ENCODE measurements at places on chromosomes 4 and X.

DNA sequence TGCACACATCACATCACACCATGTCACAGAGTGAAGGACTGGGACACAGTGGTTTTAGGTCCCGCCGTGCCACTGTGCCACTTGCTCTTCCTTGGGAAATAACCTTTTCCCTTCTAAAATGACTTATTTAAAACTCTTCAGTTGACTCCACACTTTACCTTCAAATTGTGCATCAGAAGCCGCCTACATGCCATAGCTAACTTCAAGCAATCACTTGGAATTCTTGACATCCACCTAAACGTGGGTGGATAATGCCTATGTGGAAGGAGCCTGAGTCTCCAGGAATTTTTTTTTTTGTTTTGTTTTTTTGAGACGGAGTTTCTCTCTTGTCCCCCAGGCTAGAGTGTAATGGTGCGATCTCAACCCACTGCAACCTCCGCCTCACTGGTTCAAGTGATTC is 777.4 kb upstream of the TENM3 start:
- no peak for DNase-seq

- DNase-seq, result no peak
Measured at GRCh38 chrX:32987142-32987541, 224.2 kb downstream of the DMD start.

DNA sequence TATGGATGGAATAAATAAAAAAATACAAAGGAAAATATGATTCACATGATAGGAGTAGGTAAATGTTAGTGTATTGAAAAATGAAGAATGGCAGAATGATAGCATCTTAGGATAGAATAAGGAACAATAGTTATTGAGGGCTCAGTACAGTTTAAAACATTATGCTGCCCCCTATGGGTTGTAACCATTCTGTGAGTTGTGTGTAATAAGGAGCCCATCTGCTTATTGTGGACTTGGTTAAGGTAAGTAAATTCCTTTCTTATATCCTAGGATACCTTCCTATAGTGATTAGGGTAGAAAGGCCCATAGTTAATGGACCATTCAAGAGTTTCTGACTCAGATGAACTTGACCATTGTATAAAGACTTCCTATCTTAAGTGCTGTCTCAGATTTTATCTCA is 195.8 kb downstream of the PDHA2 start:
- no peak for DNase-seq

GRCh38 chr4:128371001-128371777 is 83.6 kb upstream of the PGRMC2 start:
- no peak for DNase-seq

DNA sequence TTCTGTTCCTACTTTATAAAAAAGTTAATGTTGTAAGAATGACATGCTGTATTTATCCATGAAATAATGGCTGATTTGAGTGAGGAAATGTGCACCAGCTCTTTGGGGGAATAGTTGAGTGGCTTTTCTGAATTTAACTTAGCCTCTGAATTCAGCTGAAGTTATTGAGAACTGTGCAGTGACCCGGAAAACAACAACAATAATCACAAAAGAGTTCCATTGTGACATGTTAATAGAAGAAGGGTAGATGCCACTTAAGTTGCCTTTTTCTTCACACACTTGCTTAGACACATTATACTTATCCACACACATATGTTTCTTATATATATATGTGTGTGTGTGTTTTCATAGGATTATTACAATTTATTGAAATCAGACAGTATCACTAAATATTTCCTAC is 301.2 kb downstream of the BMPR1B start:
- DNase-seq, result no peak

- DNase-seq, result no peak
Measured at GRCh38 chrX:38500141-38500540, 61.2 kb upstream of the TSPAN7 start.

GRCh38 chrX:69232945-69233344 is 67.7 kb upstream of the PJA1 start:
- DNase-seq, result no peak

DNA sequence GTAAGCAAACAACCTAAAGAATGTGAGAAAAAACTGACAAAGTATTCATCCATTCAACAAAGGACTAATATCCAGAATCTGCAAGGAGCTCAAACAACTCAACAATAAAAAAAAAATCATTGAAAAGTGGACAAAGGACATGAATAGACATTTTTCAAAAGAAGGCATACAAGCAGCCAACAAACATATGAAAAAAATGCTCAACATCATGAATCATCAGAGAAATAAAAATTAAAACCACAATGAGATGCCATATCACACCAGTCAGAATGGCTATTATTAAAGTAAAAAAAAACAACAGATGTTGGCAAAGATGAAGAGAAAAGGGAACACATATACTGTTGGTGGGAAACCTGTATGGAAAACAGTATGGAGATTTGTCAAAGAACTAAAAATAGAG is 120.7 kb upstream of the ADGRL3 start:
- no peak for DNase-seq

DNA sequence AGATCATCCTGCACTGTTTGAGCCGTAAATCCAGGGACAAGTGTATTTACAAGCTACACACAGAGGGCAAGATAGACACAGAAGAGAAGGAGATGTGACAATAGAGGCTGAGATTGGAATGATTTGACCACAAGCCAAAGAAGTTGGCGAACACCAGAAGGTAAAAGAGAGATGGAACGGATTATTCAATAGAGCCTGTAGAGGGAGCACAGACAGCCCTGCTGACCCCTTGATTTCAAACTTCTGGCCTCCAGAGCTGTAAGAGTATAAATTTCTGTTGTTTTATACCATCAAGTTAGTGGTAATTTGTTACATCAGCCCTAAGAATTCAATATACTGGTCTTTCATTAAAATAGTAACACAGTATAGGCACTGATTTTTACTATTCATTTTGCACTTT is 447.8 kb downstream of the FAT4 start:
- DNase-seq, result no peak

- DNase-seq, result no peak
Measured at GRCh38 chr4:119315036-119315435, 6.9 kb downstream of the FABP2 start.

GRCh38 chr4:105437637-105438036 is 36.2 kb downstream of the PPA2 start:
- DNase-seq, result no peak

GRCh38 chrX:45198301-45198700 is 2.4 kb downstream of the DIPK2B start:
- DNase-seq, result no peak

DNA sequence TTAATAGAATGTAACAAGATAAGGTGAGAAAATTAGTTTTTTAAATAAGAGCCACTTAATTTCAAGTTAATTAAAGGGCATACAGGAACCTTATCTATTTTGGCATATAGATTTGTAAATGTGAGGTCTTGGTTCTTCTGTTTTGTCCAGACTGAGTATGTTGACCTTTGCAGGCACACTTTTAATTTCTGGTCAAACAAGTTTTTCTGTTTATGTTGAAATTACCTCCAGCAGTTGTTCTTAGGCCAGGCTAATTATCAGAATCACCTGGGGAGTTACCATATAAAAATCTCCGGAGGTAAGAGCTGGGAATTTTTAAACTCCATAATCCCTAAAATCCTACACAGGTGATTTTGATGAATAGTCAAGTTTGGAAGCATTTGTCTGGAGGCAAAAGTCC is 227.4 kb upstream of the ANKRD50 start:
- DNase-seq, result no peak

DNA sequence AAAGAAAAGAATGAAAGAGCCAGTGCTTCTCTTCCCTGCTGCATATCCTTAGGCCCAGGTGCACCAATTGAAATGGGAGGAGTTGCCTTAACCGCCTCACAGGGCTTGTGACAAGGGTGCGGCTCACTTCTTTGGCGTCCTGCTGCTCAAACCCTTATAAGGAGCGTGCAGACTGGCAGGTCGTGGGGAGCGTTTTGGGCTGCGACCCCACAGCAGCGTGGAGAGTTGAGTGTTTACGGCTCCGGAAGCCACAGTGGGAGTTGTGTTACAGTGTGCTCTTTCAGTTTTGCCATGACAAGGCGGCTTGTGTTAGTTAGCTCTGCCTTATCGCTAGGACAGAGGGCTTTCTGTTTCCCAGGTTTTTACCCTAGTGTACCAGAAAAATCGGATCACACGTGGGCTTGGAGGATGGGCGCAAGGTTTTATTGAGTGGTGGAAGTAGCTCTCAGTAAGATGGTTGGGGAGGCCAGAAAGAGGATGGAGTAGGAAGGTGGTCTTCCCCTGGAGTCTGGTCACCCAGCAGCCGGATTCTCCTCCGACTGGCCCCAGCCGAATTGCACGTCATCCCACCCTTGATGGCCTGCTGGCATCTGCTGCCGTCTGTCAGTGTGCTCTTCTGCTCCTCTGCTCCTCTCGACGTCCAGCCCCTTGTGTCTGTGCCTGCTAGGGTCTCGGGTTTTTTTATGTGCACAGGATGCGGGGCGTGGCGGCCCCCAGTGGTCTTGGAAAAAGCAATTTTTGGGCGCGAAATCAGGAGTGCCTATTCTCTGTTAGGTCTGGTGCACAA is 718.9 kb downstream of the ARAP2 start:
- DNase-seq, result no peak

DNA sequence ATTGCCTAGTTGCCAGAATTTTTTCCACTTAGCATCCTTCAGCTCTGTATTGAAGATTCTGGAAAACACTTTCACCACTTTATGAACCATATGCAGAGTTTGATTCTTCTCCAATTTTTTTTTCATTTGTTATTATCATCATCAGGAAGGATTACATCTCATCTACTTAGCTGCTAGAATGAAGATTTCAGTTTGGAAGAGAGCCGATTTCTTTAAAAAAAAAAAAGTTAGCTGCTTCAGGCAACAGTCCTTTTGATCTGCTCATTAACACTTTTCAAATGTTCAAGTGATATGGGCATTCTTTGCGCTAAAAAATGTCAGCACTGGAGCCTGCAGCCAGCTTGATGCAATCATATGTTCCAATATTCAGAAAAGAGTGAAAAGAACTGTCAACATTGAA is 76.2 kb downstream of the ANTXR2 start:
- no peak for DNase-seq

DNA sequence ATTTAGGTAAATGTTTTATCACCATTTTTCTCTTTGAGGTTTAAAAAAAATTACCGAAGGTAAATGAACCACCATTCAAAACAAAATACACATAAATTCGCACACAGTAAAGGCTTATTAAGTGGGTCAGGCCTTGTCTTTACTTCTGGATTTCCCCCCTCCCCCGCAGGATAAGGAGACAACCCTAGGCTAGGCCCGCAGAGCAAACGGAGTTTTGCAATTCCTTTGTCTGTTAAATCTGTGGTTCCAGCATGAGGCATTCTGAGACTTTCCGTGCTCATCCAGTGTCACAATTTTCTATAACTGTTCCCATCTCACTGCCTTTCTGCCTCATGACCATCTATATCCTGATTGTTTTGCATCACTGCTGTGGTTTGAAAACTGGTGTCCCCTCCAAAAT is 307.4 kb downstream of the DCHS2 start:
- DNase-seq, result no peak

DNA sequence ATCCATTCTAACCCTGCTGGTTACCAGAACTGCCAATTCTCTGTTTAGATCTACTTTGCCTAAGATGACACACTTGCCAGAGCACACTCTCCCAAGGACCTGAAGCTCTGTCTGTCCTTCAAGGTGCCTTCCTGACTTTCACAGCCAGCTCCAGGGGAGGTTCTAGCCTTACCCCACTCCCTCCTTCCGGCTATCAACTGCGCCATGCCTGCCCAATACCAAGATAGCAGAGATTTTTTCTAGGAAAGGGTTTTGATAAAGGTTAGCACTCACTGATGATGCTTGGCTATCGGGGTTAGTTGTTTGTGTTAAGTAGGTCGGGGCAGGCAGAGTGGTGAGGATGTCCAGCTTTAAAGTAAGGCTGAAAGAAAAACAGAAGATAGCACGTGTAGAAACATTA is 14.3 kb downstream of the ALPK1 start:
- DNase-seq, result no peak

DNA sequence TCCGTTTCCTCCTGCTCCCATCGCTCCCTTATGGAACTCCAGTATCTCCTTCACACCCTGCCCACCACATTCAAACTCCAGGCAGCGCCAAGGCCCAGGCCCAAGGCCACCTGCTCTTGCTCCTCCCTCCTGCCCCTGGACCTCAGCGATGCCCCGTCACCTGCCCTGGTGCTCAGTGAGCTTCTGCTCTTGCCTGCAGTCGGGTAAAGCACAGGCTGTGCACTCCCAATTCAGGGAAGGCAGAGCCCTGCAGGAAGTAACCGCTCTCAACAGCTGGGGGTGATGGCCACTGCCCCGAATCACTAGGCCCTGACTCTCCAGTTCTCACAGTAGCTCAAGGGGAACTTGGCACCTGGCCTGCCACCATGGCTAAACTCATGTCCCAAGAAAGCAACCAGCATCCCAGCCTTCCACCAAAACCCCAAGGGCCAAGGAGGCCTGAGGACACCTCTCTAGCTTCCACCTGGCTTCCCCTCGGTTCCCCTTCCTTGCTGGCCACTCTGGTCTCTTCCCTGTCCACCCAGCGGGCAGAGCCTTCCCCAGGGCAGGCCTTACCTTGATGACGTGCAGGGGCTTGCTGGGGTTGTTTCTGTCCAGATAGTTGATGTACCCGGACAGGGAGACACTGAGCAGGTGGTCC is 29.3 kb downstream of the WDR1 start:
- peak; percentile 76 for DNase-seq

- peak; percentile 69 for DNase-seq
Measured at GRCh38 chr4:56995525-56995924, 16.8 kb downstream of the POLR2B start.

DNA sequence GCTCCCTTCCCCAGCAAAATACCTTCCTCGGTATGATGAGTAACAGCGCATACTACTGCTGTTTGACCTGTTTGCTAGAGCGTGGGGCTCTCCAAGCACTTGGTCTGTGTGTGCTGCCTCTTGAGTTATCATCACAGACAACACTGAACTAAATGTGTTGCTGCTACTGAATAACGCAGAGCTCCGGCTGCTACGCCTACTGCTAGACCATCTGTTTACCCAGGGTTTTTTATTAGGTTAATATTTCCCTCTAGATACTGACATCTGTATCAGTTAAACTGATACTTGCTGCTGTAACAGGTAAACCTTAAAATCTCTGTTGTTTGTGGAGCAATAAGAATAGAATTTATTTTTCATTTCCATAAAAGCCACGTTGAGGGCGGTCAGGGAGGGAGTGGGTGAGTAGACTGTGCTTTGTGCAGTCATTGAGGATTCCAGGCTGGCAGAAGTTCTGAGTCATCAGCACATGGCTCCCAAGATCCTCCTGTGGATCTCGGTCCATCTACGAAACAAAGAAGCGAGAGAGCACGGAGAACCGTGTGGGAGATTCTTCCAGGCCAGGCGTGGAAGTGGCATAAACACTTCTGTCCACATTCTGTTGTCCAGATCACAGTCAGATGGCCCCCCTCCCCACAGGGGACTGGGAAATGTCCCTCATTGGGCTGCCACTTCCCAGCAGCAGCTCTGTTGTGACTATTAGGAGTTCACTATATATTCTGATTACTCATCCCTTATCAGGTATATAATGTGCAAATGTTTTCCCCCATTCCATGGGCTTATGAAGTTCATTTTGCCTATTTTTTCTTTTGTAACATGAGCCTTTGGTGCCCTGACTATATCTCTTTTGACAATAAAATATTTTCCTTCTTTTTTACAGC is 14.1 kb downstream of the GRK4 start:
- peak; percentile 92 for DNase-seq

DNA sequence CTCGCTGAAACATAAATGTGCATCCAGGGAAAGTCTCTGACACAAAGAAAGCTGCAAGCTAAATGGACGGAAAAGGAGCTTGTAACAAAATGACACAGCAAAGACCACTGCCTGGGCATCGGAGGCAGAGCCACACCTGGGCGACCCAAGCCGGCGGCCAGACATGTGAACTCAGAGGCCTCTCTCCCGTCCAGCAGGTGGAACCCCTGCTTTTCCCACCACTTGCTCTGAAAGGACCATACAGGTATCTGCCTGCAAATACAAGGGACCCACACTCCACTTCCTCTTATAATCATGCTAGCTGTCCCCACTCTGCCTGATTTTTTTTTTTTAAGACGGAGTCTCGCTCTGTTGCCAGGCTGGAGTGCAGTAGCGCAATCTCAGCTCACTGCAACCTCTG is 12.0 kb downstream of the CPLX1 start:
- DNase-seq, result peak; percentile 74
